ENCODE measurements at places on chromosomes 6 and 20.

DNA sequence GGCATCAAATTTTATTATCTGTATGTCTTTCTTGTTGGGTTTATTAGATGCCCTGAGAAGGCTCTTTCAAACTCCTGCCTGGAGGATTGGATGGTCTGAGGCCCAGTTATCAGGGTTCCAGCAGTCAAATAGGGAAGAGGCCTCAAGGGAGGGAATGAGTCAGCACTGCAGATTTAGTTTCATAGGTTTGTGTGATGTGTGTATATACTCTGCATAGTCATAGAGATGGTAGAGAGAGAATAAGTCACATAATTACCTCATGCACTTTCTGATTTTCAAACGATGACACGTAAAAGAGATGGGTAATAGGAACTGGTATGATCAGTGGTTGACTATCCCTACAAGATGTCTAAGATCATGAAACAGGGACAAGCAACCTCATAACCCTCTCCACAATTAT, 82.1 kb downstream of the ADAT2 start:
- no peak for DNase-seq

- no peak for DNase-seq
These were observed 120.6 kb downstream of the AKAP7 start for GRCh38 chr6:131255911-131256310.

DNA sequence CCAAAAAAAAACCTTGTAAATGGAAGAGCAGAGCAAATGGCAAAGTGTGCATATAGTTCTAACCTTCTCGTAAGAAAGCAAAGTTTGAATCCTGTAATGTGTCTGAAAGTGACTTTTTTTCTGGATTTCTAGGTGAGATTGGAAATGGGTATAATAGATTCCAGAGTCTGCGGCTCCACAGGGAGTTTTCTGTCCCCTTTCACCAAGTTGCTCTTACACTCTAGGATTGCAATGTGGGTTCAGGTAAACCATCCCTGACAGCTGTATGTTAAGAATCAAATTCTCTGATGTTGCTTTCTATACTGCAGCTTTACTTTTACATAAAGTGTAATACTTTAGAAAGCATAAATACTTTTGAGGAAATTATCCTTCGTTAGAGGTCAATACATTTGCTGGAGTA, 260.1 kb downstream of the PRL start:
- no peak for DNase-seq

DNA sequence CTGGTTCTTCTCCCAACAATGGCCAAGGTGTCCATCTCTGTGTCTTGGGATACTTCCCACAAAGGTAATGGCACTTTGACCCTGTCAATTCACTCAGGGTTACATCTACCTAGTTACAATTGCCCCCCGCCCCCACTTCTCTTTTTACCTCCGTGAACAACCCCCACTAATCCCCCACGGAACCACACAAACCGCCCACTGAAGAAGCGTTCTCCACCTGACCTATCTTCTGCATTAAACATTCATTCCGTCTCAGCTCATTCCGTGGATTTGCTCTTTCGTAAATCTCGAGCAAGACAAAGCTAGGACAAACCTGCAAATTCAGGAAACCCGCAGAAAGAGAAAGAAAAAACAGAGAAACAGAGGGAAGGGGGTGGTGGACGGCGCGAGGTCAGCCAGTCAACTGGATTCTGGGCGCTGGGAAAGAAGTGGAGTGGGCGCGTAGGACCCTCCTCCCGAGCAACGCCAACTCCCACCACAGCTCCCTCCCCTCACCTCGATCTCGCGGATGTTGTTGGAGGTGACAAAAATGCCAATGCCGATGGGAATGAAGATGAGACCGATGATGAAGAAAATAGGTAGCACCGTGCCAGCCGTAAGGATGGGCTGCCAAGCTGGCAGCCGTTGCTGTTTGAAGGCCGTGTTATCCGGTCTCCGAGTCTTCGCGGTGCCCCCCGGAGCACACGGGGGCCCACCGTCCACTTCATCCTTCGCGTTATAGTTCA, 523 bp downstream of the TMEM30A start:
- no peak for DNase-seq

GRCh38 chr6:148211777-148212324, 130.8 kb upstream of the SASH1 start:
- no peak for DNase-seq

- DNase-seq: no peak
These were observed 45.8 kb downstream of the AHI1 start for GRCh38 chr6:135451617-135452190.
